ENCODE measurements at places on chromosomes 5 and 9.

DNA sequence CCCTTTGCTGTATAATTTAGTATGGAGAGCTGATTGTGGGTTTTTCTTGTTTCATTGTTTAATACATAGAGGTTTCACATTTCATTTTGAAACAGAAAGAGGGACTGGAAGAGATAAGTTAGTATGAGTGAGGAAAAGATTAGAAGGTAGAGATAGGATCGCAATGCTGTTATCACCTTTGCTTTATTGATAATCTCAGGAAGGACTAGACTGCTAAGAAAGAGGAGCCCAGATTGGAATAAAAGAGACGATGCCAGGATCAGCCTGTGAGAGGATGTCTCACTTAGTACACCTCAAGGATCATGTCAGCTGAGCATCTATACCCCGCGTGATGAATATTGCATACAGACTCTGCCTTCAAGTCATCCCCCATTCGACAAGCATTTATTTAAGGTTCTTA lies 178.0 kb upstream of the DMAC1 start:
- no peak for DNase-seq
- H3K4me1 ChIP-seq = peaks cover 33% of the 10 kb centered on the region
- no peak overlapping the region for H3K4me3 ChIP-seq
- H3K36me3 ChIP-seq = no peaks in the 10 kb centered on the region
- H3K27me3 ChIP-seq = no peaks in the 10 kb centered on the region

- no peaks in the 10 kb centered on the region for H3K36me3 ChIP-seq
- no peak overlapping the region for H3K27ac ChIP-seq
- no peaks in the 10 kb centered on the region for H3K27me3 ChIP-seq
- H3K4me3 ChIP-seq = no peak overlapping the region
Observed at GRCh38 chr9:98892690-98893089, 51.0 kb upstream of the COL15A1 start.

GRCh38 chr5:61167382-61167781 lies 5.1 kb upstream of the SMIM15 start:
- H3K36me3 ChIP-seq = peaks cover 16% of the 10 kb centered on the region
- H3K27ac ChIP-seq = no peak overlapping the region
- no peaks in the 10 kb centered on the region for H3K27me3 ChIP-seq
- peaks cover 24% of the 10 kb centered on the region for H3K4me1 ChIP-seq
- no peak for DNase-seq

DNA sequence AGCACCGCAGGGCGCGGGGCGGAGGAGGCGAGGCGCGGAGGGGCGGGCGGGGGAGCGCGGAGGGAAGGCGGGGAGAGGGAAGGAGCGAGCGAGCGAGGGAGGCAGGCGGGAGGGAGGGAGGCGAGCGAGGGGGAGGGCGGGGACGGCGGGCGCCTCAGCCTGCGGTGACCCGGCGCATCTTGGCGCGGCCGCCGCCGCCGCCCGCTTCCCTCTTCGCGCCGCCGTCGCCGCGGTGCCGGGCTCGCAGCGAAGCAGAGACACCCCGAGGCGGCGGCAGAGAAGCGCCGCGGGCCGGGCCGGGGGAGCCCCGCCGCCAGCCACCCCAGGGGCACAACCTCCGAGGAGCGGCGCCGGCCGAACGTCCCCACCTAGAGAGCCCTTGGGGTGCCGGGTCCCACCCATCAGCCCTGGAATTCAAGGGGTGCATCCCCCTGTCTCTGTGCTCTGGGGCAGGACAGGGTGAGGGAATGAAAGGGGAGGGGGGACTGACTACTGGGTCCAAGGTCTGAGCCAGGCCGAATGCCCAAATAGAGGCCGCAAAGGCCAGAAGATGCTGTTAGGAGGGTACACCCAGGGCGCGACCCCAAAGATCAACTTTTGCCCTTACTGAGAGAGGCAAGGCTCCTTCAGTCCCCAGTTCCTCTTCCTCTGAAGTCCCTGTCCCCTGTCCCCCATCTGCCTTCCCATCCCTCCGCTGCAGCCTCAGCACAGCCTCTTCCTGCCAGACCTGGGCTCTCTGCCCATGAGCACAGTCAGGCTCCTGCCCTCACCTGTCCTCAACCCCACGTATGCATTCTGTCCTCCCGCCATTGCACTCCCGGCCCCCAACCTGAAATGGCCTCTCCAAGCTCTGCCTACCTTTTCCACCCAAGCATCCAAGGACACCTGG lies at the start of gene ADAMTS2:
ADAMTS2 (minus strand) TSS at position 29 of the 889 bp plus-strand sequence. CDS start 133 bp downstream, outside the sequence.
- peak; percentile 32 for DNase-seq
- H3K27me3 ChIP-seq = peaks cover 73% of the 10 kb centered on the region
- no peak within 1 kb of the TSS for H3K27ac ChIP-seq
- H3K36me3 ChIP-seq = no peaks in the 10 kb centered on the region

- H3K27ac ChIP-seq = no peak overlapping the region
- peaks cover 8% of the 10 kb centered on the region for H3K4me1 ChIP-seq
- no peak overlapping the region for H3K4me3 ChIP-seq
- DNase-seq = no peak
- H3K27me3 ChIP-seq = no peaks in the 10 kb centered on the region
- no peaks in the 10 kb centered on the region for H3K36me3 ChIP-seq
Observed at GRCh38 chr5:155282503-155283107, 269.1 kb downstream of the KIF4B start.

GRCh38 chr9:33453286-33453860 lies 6.0 kb upstream of the AQP3 start:
- no peak overlapping the region for H3K27ac ChIP-seq
- H3K36me3 ChIP-seq = no peaks in the 10 kb centered on the region
- no peak overlapping the region for H3K4me3 ChIP-seq
- H3K4me1 ChIP-seq = peaks cover 6% of the 10 kb centered on the region
- DNase-seq = no peak

DNA sequence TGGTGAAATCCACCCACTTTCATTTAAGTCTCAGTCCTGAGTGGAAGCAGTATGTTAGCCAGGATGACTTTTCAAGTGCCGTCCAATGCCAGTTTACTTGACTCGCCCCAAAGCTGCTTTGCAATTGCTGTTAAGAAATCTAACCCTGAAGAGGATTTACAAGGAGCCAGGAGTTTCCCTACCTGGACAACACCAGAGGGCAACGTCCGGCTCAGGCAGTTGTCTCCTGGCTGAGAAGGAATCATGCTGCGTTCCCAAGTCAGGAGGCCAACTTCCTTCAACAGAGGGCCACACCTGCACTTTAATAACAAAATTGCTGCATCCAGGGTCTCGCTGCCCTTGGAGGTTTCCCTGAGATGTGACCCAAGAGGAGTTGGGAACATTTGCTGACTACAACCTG lies 65.8 kb downstream of the BOD1 start:
- no peak for DNase-seq
